GM23338 (cell line): ENCODE measurements at places on chromosomes 2 and 18.

DNA sequence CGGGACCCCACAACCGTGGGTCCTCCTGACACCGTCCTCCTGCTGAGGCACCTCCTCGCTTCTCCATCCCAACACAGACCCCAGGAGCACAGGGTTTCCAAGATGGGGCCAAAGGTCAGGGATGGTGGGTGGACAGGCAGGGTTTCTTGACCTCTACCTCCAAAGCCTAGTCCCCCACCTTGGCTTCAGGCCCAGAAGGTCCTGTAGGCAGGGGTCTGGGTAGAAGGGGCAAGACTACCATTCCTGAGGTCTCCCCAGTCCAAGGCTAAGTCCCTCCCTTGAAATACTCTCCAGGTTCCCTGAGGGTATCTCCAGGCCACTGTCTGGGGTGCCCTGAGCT lies 7.1 kb downstream of the CYP26B1 start:
- DNase-seq = no peak

DNA sequence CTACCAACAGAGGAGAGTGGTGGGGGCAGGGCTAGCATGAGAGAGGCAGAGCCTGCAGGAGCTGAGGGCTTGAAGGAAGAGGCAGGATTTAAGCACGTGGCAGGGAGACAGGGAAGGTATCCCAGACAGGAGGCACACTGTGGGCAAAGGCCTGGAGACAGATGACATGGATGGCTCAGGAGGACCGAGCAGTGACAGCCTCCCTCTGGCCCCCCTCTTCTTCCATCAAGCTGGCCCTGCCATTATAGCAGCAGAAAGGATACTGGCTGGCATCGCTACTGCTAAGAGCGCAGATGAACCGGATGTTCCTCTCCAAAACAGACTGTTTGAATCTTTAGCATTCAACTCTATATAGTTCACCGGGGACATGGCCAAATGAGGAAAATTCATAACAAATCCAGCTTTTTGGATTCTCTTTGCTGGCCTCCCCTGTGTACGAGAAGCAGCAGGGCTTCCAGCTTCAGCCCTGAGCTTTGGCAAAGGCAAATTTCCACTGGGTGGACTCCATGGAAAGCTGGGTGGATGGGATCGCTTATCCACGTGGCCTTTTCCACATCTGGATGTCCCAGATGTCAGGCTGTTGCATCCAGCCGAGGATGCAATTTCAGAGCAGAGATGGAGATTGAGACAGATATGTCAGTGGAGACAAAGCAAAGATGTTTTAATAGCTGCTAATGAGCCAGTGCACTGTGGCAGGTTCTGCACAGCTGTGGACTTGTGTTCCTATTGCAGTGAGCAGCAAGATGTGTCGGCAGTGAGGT lies 36.2 kb downstream of the CAPN13 start:
- no peak for DNase-seq

GRCh38 chr18:6784046-6784445 lies 54.5 kb downstream of the ARHGAP28 start:
- DNase-seq = no peak

GRCh38 chr2:167785606-167786216 lies 461.7 kb downstream of the STK39 start:
- DNase-seq = peak; percentile 27

- DNase-seq = peak; percentile 65
Observed at GRCh38 chr18:59988098-59988706, 88.4 kb downstream of the PMAIP1 start.

DNA sequence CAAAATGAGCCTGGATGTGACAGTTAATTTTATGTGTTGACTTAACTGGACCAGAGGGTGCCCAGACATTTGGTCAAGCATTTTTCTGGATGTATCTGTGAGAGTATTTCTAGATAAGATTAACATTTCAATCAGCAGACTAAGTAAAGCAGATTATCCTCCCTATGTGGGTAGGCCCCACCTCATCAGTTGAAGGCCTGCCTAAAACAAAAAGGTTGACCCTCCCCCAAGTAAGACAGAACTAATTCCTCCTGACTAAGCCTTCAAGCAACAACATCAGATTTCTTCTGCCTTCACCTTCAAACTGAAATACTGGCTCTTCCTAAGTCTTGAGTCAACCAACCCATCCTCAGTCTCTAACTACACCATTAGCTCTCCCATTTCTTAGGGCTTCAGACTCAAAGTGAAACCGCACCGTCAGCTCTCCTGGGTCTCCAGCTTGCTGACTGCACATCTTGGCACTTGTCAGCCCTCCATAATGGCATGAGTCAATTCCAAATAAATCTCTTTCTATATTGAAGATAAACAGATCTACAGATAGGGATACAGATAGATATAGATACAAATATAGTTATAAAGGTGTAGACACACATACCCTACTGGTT lies 47.9 kb downstream of the MEMO1 start:
- no peak for DNase-seq

- DNase-seq = no peak
Observed at GRCh38 chr18:76894566-76895346, 72.4 kb downstream of the ZNF236 start.

DNA sequence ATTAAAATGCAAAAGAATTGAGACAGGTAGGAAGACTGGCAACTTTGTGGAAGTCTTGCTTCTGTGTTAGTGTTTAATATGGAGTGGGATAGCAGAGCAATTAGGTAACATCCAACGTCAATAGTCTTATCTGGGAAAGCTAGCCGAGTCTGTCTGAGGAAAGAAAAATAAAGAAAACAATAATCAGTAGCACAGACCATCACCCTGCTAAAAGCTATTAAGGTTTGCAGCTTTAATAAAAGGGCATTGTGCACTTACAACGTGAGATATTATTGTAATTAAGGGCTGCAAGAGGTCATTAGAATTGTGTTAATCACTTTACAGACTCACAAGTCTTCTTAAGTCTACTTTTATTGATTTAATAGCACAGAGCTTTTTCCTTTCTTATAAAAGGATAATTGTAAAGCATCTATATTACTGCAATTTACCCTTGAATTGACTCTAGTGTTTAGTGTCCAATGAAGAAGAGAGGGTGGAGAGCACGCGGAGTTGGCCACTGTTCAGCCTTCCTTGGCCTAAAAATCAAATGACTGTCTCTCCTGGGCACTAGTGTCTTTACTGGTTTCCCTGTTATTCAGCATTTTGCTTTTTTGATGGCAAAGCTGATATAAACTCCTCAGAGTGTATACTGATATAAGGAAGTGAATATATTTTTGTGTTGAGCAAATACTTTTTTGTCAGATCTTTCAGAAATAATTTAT lies 2.0 kb downstream of the CDH7 start:
- no peak for DNase-seq

DNA sequence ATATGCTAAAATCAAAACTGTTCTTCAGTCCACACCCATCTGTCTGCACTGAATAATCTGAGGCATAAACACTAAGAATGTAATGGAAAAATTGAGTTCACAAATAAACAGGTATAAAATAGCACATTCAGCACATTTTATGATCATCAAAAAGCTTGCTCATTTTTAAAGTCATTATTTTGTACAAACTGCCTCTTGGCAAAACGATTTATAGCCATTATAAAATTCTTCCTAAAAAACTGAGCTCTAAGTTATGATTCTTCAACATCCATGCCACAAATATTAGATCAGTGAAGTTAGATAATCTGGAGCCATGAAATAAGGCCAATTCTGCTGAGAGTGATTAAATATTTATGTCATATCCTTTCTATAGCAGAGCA lies 233.5 kb downstream of the DYM start:
- no peak for DNase-seq

GRCh38 chr2:63890678-63891077 lies 49.0 kb downstream of the UGP2 start:
- DNase-seq = no peak

DNA sequence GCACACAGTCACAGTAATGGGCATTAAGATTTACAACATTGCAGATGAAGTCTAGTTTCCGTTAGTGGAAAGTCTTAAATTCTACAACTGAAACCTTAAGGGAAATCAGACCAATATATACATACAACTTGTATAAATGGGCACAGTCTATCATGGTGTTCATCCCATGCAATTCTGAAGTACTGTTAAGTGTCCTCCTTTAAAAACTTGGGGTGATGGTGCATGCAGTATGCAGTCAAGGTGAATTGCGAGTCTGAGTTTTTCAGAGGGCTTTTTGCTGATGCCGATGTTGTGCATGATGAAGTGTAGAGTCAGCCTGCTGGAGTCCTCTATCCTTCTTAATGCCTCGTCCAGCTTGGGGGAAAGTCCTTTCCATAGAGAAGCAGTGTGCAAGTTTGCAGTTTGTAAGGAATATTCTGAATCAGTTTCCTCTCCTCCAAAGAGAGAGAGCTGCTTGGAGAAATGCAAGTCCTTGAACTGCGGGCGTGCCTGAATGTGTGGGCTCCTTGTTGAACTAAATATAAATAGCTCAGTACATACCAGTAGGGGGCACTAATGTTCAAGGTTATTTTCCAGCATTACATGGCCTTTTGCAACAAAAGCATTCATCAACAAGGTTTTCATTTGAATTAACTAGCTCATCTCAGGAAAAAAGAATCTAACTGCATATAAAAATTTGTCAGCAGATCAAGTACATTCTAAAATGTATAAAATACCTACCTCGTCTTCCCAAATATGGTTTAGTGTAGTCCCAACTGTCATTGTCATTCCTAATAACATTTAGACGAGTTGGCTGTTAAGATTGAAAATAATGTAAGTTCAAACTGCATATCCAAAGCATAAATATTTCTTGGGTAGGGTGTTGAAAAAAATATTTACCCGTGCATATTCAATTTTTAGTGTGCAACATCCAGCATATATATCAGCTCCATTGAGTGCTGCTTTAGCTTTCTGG lies 21.3 kb downstream of the HNRNPLL start:
- peak; percentile 95 for DNase-seq

DNA sequence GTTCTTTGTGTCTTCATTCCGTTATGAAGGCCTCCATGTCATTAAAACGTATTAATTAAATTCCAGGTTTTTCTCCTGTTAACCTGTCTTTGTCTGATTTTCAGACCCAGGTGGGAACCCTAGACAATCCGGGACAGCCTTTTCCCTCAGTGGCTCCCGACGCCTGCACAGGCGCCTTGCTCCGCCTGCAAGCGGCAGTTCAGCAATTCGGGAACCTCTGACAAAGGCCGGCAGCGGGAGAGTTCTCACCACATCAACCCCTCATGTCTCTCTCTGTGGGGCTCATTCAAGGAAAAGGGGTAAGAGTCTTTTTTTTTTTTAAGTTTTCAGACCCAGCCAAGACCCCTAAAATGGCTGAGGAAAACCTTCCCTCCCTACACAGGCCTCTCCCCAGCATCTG lies 259.8 kb upstream of the SALL3 start:
- DNase-seq = no peak

- DNase-seq = no peak
Observed at GRCh38 chr2:109482361-109482861, 131.4 kb downstream of the SEPTIN10 start.

- no peak for DNase-seq
Observed at GRCh38 chr18:32922951-32923430, 150.2 kb upstream of the KLHL14 start.

- DNase-seq = peak; percentile 79
Observed at GRCh38 chr2:240560084-240560479, at the start of gene DUSP28. DUSP28 (plus strand) TSS chr2:240560357; CDS start chr2:240560685, 328 bp downstream.

DNA sequence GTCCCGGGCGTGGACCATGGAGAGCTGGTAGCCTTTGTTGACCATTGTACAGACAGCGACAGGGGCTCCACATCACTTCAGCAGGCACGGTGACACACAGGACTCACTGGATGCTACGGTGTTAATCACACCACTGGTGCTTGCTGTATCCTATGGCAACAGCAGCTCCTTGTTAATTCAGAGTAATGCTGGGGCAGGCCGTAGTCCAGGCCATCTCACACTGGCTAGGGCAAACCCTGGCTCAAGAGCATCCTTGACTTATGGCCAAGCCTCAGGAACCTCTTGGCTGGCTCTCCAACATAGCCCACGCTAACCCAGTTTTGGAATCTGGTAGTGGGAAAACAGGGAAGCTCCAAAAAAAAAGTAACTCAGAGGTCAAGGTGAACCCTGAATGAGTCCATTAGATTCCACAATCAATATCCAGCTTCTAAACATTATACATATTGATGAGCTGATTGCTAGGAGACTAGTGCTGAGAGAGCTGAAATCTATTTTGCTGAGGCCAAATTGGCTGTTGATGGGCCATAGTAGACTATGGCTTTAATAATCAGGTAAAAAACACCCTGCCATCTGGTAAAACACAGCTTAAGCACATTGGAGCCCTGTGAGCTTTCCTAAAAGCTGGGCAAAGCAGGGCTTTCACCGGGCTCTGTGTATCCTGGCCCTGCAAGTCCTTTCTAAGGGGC lies 253.6 kb downstream of the PRKCE start:
- DNase-seq = no peak

- peak; percentile 23 for DNase-seq
Observed at GRCh38 chr2:79105259-79105658, 15.0 kb upstream of the REG1A start.

DNA sequence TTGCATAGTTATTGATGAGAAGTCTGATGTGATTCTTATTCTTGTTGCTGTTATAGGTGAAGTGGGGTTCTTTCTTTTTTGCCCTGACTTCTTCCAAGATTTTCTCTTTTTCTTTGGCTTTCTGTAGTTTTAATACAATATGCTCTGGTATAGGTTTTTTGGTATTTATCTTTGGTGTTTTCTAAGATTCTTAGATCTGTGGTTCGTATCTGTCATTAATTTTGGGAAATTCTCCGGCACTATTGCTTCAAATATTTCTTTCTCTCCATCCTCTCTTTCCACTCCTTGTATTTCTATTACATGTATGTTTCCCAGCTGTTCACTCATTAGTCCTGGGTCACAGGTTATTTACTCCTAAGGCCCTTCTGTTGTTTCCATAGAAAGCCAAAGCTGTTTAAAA lies 43.8 kb downstream of the SKA1 start:
- DNase-seq = no peak

GRCh38 chr18:42901161-42901560 lies 214.3 kb downstream of the RIT2 start:
- no peak for DNase-seq

DNA sequence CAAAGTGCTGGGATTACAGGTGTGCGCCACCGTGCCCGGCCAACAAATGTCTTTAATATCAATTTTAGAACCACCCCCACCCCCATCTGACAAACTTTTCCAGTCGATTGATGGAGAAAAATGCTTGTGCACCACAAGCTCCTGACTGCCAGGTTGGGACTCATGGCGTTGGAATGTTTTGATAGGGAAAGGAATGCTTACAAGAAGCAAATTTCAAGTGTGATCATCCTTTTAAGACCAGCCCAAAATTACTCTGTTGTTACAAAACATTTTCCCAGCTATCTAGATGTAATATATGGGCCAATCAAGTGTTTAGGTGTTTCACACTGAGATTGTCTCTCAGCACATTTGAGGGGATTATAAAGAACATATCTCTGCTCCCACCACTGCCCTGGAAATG lies 45.2 kb downstream of the UBXN4 start:
- DNase-seq = no peak

- DNase-seq = peak; percentile 4
Observed at GRCh38 chr2:165871025-165871424, 77.0 kb upstream of the GALNT3 start.

- DNase-seq = no peak
Observed at GRCh38 chr2:29688429-29688828, 233.0 kb downstream of the ALK start.

- DNase-seq = no peak
Observed at GRCh38 chr18:8865934-8866333, 160.6 kb downstream of the MTCL1 start.

GRCh38 chr2:143284087-143284675 lies 155.0 kb downstream of the ARHGAP15 start:
- DNase-seq = peak; percentile 78

- no peak for DNase-seq
Observed at GRCh38 chr2:204354442-204354856, 190.8 kb upstream of the PARD3B start.
